Glutamatergic neuron (in vitro differentiated cells): ENCODE measurements at places on chromosomes 3 and 15. TPM values are rescaled to one million over a fixed set of nuclear protein-coding genes. Genes with fewer than 3 reads are reported as not detected.

Gene GPX1
- total RNA-seq = 239 TPM

Gene ZWILCH
- 21.8 TPM for total RNA-seq

Gene CLDN16
- not detected for total RNA-seq

DNA sequence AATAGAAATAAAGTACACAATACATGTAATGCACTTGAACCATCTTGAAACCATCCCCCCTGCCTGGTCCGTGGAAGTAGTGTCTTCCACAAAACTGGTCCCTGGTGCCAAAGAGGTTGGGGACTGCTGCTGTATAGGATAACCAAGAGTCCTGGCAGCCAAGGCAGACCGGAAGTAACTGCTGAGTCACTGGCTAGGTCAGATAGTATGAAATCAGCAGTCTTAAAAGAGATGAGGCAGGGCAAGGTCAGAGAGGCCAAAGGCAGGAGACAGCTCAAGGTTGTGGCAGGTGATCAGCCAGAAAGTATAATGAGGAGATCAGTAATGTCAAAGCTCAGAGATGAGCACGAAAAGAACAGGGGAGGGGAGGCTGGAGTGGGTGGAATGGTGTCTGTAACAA is 60.2 kb downstream of the MAP3K13 start:
- no peak for DNase-seq
- H3K4me3 ChIP-seq = peak overlapping the region; percentile 6
- H3K27ac ChIP-seq = peak overlapping the region; percentile 53
- peaks cover 24% of the 10 kb centered on the region for H3K4me1 ChIP-seq

DNA sequence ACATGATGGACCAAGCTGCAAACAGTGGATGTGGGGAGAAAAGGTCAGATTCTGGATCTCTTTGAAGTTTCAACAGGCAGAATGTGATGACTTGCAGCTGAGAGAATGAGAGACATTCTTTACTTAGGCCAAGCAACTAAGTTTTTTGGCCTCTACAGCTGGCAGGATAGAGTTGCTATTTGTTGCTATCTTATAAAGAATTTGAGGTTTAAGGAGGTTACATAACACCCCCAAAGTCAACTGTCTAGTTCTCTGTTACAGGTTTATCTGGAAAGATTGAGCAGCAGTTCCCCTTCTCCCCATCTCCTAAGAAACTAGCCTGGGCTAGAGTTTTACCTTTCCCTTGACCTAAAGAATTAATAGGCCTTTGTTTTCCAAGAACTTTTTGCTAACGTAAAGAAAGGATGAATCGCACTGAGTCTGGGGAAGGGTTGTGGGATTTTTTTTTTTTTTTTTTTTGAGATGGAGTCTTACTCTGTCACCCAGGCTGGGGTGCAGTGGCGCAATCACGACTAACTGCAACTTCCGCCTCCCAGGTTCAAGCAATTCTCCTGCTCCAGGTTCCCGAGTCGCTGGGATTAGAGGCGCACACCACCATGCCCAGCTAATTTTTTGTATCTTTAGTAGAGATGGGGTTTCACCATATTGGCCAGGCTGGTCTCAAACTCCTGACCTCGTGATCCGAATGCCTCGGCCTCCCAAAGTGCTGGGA is 26.6 kb upstream of the SLMAP start:
- H3K4me3 ChIP-seq = no peak overlapping the region
- H3K4me1 ChIP-seq = no peaks in the 10 kb centered on the region
- H3K27ac ChIP-seq = no peak overlapping the region
- H3K27me3 ChIP-seq = no peaks in the 10 kb centered on the region

- H3K4me3 ChIP-seq = no peak overlapping the region
- DNase-seq = no peak
- no peaks in the 10 kb centered on the region for H3K4me1 ChIP-seq
- no peaks in the 10 kb centered on the region for H3K36me3 ChIP-seq
- H3K27ac ChIP-seq = no peak overlapping the region
Observed at GRCh38 chr3:28462866-28463265, 114.2 kb upstream of the AZI2 start.
